ENCODE measurements at places on chromosomes 12 and 14.

DNA sequence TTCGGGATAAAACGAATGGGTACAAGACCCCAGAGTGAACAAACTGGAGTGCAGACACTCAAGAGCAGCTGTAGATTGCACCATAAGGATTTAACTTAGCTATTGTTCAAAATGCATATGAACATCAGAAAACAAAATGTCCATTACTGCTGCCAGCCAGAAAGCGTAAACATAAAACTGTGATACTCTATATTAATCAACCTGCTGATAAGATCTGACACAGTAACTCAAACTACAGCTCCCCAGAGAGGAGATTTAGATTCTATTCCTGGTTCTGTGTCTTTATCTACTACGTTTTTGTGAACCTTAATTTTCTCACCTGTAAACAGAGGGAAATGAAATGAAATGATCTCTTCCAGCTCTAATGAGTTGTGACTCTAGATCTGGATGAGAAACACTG lies 22.3 kb downstream of the LRIG3 start:
- DNase-seq: no peak

- no peak for DNase-seq
Measured at GRCh38 chr14:60679566-60680258, 30.4 kb upstream of the SIX1 start.

GRCh38 chr14:101705733-101706508 lies 55.6 kb upstream of the PPP2R5C start:
- DNase-seq: peak; percentile 75

- peak; percentile 93 for DNase-seq
Measured at GRCh38 chr14:50964683-50965390, 20.6 kb upstream of the PYGL start.

- peak; percentile 75 for DNase-seq
Measured at GRCh38 chr12:13573698-13574321, 377.3 kb downstream of the EMP1 start.

DNA sequence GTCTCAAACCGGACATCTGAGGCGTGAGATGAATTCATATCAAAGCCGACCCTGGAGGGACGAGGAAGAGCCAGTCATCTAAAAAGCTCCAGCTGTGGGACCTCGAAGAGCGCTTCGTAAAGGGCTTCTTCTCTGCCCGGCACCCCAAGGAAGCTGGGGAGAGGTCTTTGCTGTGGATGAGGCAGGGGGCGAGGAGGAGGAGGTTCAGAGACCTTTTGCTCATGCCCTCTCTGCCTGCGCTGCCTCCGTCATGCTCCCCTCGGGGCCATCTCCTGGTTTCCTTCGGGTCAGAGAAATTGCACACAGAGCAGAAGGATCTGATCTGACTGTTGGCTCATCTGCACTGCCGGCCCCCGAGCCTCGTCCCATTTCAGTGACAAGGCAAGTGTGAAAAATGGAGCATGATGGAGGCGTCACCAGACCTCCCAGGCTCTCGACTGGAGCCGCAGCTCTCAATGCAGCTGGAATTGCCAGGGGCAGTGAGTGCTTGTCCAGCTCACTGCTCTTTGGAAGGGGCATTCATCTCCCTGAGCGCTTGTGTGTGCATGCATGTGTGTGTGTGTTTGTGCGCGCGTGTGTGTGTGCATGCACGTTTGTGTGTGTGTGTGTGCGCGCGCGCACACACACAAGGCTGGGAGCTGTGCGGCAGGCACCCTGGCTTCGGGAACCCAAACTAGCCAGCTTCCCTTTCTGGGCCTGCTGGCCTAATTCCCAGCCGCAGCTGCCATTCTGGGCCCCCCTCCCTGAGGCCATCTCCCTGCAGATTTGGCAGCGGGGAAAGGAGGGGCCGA lies 9.2 kb downstream of the CABP1 start:
- no peak for DNase-seq

DNA sequence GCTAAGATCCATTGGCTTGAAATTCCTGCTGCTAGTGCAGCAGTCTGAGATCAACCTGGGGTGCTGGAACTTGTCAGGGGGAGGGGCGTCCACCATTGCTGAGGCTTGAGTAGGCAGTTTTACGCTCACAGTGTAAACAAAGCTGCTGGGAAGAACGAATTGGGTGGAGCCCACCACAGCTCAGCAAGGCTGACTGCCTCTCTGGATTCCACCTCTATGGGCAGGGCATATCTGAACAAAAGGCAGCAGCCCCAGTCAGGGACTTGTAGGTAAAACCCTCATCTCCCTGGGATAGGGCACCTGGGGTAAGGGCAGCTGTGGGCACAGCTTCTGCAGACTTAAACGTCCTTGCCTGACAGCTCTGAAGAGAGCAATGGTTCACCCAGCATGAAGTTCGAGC lies 191.7 kb downstream of the ALG10B start:
- DNase-seq: no peak

DNA sequence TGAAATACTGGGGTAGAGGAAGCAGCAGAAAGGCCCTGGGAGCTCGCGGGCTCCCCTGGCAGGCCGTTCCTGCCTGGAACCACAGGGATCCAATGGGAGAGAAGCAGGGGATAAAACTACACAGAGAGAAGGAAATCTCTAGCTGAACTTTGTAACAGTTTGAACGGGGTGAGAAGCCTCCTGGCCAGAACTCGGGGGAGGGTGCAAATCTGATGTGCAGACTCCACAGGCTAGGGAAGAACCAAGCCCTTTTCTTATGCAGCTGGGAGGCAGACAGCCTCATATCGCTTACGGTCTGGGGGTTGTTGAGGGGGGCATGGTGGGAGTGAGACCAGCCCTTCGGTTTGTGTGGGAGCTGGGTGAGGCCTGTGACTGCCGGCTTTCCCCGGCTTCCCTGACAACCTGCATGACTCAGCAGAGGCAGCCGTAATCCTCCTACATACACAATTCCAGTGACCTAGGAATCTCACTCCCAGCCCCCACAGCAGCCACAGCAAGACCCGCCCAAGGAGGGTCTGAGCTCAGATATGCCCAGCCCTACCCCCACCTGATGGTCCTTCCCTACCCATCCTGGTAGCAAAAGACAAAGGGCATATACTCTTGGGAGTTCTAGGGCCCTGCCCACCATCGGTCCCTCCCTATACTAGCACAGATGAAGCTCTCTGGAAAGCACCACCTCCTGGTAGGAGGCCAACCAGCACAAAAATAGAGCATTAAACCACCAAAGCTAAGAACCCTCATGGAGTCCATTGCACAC lies 143.0 kb downstream of the TMTC1 start:
- peak; percentile 34 for DNase-seq

DNA sequence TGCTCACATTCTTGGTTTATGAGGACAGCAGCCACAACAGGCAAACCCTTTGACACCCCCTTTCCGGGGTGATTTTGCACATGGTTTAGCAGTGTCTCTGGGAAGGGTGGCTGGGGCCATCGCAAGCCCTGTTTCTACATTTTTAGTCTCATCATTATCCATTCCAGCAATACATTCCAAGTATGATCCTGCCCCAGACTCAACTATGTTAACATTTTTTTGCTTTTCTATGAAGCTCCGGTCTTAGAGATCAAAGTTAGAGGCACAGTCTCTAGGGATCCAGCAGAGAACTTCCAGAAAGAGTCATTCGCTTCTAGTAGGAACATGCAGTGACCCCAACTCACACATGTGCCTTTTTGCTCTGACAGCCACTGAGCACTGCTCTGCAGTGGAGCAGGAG lies 130.9 kb downstream of the TBX5 start:
- DNase-seq: no peak

DNA sequence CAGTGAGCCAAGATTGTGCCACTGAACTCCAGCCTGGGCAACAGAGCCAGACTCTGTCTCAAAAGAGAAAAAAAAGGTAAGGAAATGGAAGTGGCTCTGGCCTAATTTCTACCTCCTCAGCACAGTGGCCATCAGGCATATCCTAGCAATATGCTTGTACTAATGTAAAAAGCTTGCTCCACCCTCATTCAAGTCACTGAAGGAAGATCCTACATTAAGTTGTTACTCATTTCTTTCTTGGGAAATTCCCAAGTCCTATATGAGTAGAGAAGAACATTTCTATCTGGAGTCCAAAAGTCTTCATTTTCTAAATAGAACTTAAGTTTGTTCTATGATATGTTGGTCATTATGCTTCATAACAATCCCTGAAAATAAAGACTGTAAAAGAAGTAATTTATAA lies 67.3 kb upstream of the HOXC13 start:
- DNase-seq: no peak

DNA sequence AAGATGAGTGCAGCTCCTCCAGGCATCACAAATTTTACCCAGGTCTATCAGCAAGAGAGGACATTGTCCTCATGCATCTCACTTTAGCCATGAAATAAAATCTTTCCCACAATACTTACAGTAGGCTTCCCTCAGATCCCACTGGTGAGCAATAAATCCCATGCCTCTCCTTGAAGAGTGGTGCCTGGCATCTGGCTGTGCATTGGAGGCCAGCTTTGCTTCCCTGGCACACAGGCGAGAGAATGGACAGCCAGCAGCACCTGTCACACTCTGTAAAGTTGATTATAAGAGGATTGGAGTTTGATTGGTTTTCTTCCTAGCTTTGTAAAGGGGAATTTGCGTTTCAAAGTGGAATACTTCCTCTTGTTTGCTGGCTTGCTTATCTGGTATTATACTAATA lies 1153.9 kb downstream of the AACS start:
- no peak for DNase-seq

- no peak for DNase-seq
Measured at GRCh38 chr12:7061138-7061537, 620 bp downstream of the C1S start.

- no peak for DNase-seq
Measured at GRCh38 chr12:40647651-40648050, 44.6 kb upstream of the CNTN1 start.

DNA sequence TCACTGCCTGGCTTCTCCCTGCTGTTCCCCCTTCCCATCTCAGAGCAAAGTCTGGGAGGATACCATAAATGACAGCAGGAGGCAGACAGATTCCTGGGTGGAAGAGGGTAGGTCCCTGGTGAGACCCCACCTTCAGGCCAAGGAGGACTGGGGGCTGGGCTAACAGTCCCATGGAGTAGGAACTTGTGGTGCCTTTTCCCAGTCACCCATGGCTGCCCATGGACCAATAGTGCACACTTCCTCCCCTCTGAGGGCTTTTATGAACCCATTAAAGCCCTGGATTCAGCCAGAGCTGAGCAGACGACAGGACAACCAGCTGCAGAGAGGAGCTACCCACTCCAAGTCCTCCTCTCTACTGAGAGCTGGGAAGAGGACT lies 36.6 kb upstream of the OR5AU1 start:
- DNase-seq: no peak

DNA sequence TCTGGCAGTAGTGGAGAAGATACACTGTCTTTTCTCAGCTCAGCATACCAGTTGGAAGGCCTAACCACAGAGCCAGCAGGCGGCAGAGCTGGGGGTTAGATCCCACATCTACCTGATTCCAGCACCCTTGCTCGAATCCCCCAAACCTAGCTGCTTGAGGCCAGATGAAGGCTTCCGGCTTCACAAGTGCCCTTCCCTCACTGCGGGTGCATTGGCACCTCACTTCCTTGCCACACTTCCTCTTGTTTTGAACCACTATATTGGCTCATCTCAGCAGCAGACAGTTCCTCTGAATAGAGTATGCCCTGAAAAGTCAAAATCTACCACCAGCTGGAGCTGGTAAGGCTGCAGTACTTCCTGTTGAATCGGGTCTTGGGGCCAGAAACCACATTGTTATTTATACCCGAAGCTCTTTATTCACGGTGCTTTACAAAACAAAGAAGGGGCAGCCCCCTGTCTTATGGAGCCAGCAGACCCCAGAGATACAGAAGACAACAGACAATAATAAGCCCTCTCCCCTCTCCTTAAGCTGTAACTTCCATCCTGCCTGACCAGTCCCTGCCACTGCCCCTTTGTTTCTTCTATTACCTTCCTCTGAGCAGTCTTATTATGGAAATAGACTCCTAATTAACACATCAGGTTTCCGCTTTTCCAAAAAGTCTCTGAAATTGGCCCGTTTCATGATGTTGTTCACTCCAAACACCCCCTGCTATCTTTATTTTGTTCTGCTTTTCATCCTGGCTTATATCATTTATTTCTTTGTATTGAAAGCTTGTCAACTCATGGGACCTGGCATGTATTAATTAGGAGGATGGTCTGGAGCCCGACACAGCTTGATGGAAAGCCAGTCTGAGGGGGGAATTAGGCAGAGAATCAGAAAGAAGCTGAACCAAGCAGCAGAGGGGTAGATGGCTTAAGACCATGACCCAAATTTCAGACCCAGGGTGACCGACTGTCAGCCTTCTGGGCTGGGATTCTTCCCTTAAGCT lies 233.5 kb downstream of the EFCAB11 start:
- DNase-seq: peak; percentile 41

DNA sequence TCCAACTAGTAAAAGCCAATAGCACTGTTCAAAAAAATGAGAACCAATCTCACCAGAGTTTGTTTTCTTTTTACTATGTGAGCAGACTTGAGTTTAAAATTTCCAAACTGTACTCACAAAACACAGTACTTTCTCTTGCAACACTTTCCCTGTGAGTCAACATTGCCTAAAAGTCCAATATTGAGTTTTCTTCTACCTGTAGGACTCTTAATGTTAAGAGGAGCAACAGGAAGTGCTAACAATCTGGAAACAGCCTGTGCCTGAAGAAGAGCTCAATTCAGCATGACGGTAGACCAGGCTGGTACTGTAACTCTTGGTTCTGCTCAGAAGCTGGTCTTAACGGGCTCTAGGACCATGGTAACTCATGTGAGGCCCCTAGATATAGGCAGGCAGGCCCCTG lies 144.3 kb downstream of the MED13L start:
- no peak for DNase-seq

- DNase-seq: no peak
Measured at GRCh38 chr12:26767116-26767515, 65.9 kb downstream of the ITPR2 start.

DNA sequence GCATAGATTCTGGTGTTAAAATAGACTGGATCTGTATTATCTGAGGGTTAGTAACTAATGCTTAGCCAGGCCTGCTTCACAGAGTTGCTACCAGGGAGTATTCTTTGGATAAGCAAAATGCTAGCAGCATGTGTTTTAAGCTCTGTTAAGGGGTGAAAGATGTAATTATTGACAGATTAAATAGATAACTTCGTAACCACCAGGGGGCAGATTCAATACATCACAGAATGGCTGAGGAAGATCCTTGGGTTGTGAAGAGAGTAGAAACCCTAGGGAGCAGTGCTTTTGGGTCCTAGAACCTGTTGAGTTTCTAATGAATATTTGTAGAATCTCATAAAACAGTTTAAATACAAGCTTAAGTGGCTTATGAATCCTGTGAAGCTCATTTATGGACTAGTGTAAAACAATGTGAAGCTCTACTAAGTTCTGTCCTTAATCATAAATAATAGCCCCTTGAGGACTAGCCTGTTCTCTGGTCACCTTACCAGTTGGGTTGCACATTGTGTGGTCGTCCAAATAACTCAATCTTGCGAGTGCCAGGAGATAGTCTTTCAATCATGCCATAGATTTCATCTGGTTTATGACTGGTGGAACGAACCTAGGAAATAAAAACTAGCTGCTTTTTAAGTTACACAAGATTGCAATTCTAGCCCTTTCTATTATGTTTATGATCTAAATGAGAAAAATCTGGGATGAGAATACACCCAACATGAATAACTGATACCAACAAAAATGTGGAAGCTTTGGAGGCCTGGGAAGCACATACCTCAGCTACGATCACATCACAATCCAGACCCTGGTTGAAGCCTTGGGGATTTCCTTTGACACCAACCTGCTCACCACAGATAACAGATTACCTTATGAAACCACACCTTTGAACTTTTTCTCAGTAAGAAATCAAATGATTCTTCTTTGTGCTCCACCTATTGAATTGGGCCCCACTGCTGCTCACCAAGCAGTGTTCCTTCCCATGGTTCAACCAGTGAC lies 12.3 kb downstream of the METTL3 start:
- DNase-seq: no peak
